Lower lobe of right lung (tissue), 2 donors: ENCODE measurements at places on chromosomes 2 and 18. TPM values are rescaled to one million over a fixed set of nuclear protein-coding genes. Genes with fewer than 3 reads are reported as not detected.

CERKL gene
- 1.7 TPM for total RNA-seq

ALLC gene
- total RNA-seq, result not detected

COL4A4 gene
- total RNA-seq, result 24.3 TPM

TMX3 gene
- total RNA-seq, result 48.7 TPM

KCNJ13 gene
- total RNA-seq, result not detected

E2F6 gene
- 12.3 TPM for total RNA-seq
